Activated CD4-positive, alpha-beta T cell treated with anti-CD3 and anti-CD28 coated beads for 48 hours (primary cell): ENCODE measurements at places on chromosomes 6 and 20.
A peak's percentile ranks its signal among the peaks of the same experiment; 100 is the strongest.

- DNase-seq: no peak
Observed at GRCh38 chr6:95240514-95240913, 336.8 kb upstream of the MANEA start.

DNA sequence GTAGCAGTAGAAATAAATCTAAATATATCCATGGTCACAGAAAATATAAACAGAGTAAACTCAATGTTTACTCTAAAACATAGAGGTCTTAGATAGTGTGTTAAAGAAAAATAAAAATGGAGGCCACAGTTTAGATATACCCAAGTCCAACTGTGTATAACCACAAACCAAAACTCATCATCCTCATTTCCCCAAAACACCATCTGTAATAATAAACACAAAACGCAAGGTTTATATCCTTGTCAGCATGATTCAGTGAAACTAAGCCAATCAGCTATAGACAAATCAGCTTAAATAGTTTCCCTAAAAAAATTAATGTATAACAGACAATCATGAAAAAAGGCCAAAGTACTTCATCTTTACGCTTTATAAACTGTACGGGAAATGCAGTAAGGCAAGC is 2.7 kb upstream of the HACE1 start:
- DNase-seq: no peak

DNA sequence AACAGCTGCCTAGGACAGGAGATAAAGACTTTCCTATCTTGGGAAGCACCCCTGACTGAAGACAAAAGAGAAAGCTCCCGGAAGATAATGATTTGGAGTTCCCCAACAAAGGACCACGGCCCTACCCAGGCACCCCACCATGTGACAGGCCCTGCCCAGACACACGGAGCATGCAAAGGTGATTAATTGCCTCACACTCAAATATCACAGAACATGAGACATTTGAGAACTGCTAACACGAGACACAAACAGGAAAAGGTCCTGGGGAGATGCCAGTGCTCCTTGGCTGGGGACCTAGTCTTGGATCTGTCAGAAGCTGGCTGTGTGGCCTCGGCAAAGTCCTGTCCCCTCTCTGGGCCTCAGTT is 82.5 kb upstream of the PTPN1 start:
- peak; percentile 7 for DNase-seq

- DNase-seq: no peak
Observed at GRCh38 chr6:139839506-139840156, 465.2 kb upstream of the CITED2 start.

GRCh38 chr6:128098000-128098581 is 197.2 kb upstream of the THEMIS start:
- peak; percentile 4 for DNase-seq

DNA sequence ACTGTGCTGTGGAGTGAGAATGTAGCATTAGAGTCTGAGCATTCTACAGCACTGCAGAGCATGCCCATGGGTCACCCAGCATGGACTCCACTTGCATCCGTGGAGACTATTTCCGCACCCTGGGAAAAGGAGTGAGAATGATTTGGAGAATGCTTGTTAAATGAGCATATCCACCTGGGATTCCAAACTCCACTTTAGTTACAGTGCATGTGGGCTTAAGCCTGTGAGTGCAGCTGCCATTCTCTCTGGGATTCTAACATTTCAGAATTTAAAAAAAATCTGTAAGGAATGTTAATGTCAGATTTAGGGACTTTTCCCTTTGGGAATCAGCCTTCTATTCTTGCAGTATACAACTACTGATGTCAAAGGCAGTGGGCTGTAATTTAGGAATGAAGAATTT is 33.4 kb downstream of the KIF25 start:
- DNase-seq: no peak

DNA sequence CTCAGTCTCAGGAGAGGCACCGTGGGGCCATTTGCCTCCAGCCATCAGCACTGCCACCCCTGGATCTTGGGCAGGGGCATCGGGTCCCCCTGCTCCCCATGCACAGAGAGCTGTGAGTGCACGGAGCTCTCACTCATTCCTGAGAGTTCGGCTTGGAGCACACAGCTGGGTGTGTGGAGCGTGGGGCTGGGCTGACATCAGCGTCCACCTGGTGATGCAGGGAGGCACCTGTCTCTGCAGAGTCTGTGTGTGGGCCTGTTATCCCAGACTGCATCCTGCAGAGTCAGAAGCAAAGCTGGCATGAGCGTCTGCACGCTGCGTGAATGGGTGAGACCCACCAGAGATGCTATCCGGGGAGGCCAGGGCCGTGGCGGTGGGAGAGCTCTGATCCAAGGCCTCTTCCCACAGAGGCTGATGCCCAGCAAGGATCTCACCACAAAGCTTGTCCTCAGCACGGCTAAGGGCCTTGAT is 248.8 kb upstream of the AFDN start:
- no peak for DNase-seq

DNA sequence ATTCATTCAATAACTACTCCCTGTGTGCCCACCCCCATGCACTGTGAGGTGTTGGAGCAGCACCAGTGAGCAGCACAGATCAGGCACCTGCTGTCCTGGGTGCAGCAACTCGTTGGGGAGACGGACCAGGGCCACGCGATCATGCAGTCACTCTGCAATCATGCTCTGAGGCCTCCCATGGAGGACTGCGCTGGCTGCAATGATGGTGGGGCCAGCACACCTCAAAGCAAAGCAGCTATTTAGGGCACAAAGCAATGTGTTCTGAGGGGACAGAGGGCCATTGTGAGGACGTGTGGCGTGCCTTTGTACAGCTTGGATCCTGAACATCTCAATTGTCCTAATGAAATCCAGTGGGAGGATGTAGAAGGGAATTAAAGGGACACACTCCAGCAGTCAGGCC is 41.0 kb upstream of the MPC1 start:
- no peak for DNase-seq

DNA sequence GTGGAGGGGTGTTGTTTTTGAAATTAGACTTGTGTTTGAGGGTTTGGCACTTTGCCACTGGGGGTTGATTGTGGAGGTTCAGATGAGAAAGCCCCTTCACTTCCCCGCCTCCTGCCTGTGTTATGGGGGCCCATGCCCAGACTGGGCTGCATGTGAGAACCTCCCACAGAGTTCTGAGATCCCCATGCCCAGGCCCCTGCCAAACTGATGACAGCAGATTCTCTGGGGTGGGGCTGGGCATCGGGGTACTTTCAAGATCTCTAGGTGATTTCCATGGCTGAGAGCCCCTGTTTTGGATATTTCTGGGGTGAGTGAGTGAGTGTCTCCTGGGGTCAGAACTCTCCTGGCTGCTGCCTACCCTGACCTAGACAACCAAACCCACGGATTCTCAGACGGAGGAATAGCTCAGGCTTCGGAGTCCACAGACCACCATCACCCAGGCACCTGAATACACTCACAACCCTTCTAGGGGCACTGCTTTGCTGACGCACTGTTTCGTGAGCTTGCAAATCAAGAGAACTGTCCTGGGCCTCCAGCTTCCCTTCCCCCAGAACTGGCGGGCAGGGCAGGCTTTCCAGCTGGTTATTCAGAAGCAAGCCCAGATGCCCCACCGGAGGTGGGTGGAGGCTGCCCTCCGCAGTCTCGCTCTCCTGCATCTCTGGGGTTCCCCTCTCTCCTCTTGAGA is 6.3 kb downstream of the BCAS1 start:
- peak; percentile 11 for DNase-seq

GRCh38 chr20:59657459-59658046 is 53.2 kb downstream of the PHACTR3 start:
- no peak for DNase-seq

DNA sequence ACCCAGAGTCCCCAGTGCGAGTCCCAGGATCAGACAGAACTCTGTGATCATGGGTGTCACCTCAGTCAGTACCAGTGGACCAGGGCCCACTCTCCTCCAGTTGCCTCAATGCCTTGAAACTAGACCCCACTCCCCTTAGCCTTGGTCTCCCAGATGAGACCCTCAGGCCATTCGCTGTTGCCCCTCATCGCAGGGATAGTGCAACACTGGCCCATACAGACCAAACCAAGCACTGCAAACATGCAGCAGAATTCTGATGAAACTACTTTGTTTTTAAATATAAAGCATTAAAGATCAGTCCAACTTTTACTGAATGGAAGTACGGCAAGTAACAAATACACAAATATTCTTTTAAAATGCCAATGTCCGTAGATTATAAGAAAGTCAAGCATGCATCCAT is 101.2 kb upstream of the NT5E start:
- no peak for DNase-seq

- peak; percentile 87 for DNase-seq
Observed at GRCh38 chr6:215335-216034, 76.8 kb upstream of the DUSP22 start.

DNA sequence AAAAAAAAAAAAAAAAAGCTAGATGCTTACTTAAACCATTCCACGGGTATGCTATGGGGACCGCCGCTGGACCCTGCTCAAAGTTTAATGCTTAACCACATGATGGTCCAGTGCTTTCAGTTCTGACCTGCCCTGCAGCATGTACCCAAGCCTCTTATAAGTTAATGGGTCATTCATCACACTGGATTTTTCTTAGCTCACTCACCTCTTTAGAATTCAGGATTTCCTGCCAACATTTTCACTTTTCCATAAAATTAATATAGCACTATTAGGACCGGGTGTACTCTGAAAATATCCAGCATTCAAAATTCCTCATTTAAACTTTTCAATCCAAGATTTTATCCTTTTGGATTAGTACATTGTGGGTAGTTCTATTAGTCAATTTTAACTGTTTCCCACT is 140.8 kb downstream of the ALDH8A1 start:
- DNase-seq: no peak

DNA sequence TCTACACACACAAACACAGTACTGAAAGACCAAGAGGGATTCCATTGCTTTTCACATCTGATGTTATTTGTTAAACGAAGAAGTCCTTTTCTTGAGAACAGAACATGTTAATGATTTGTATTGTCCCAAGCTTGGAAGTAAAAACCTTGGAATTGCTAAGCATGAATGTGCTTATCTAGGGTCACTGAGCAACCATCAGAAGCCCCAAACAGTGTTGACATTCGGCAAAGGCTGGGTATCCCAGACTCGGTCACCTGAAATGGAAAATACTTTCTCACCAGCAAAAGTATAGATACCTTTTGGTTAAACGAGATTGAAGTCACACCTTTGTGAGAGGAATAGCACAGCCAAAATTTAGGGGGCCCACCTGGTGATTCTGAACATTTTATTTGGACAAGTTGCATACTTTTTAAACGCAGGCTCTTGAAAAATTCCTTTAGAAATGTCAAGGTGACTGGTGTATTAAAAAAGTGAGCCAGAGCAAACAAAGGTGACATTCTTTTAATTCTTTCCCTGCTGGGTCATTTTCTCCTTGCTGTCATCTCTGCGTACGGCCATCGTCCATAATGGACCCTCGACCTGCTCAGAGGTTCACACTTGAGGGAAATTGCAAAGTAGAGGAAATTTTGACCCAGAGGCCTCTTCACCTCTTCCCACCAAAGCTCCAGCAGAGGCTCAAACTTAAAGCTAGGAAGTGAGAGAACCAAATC is 95.8 kb upstream of the FOXA2 start:
- DNase-seq: no peak

DNA sequence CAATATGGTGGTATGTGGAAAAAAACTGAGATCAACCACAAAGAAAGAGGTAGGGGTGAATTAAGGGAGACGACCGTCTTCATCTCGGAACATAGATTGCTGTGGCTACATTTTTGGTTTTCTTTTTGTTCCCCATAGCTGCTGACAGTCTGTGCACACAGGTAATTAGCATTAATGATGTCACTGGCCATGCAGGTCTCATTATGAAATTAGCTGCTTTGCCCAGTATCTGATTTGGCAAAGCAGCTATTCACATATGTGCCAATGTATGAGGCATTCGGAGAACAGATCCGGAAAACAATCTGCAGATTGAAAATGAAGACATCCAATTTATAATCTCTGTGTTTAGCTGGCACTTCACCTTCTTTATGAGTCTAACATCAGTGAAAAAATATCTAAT is 13.1 kb downstream of the NOX3 start:
- DNase-seq: no peak

GRCh38 chr6:169801396-169802160 is 50.2 kb downstream of the ERMARD start:
- no peak for DNase-seq

DNA sequence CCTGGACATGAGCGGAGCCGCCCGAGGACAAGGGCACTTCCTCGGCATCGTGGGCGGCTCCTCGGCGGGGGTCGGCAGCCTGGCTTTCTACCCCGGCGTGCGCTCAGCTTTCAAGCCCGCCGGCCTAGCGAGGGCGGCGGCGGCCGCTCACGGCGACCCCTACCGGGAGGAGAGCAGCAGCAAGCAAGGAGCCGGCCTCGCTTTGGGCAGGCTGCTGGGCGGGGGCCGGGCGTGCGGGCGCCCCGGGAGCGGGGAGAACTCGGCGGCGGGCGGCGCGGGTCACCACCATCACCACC is 6.7 kb downstream of the PRDM13 start:
- peak; percentile 64 for DNase-seq

- DNase-seq: peak; percentile 48
Observed at GRCh38 chr6:44431118-44431725, 43.7 kb downstream of the CDC5L start.

DNA sequence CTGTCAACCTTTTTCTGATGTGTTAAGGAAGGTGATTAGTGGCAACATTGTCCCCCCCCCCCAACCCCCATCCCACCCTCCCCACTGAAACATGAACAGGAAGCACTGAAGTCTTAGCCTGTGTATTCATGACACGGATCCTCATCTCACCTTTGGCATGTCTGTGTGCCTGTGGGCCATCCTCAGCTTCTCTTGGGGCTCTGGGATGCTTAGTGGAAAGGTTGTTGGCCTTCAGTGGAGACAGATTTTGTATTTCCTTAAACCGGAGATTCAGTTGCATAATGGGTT is 93.6 kb downstream of the RREB1 start:
- no peak for DNase-seq

DNA sequence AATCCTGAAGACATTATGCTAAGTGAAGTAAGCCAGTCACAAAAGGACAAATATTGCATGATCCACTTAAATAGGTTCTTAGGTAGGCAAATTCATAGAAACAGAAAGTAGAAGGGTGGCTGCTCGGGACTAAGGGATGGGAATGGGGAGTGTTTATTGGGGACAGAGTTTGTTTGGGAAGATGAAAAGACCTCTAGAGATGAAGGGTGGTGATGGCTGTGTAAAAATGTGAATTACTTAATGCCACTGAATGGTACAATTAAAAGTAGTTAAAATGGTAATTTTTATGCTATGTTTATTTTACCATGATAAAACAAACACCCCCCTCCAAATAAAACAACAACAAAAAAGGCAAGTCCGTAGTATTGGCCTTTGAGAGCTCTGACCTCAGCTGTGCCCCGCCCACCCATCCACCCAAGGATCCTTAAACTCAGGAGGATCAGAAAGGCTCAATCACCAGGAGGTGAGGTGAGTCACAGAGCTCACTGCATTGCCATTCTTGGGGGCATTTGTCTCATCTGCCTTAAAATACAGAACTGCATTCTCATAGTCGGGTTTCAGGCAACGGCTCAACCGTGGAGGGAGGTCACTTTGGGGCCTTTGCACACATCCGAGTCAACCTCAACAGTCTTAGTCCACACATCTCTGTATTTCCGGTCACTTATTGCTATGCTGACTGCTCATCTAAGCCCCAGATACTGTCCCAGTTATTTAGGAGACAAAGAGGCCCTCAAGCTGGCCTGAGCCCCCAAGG is 96.7 kb downstream of the SLC22A23 start:
- DNase-seq: no peak
